ENCODE measurements at places on chromosomes 16 and 17.

- no peak for DNase-seq
These were observed 1.5 kb upstream of the PNMT start for GRCh38 chr17:39666601-39667261.

DNA sequence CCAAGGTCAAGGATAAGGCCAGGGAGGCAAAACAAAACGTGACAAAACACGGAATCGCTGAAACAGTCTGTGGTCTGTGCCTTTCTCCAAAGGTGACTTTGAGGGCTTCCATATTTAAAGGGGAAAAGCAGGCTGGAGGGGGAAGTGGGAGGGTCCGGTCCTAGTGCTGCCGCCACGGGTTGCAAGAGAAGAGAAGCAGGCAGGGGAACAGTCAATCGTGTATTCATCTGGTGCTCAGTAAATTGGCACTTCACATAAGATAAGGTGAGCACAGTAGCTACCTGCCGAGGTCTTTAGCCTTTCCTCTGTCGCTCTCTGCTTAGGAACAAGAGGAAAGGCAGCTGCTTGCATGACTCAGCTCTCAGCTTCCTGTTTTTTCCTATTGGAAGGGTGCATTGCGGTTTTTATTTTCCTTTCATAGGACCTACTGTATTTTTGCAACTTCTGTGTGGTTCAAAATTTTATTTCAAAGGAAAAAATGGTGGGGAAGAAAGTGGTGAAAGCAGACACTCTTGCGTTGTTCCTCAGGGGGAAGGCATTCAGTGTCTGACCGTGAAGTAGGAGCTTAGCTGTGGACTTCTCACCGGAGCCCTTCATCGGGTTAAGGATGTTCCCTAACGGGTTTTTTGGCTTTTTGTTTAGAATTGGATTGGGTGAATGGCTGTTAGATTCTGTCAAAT is 7.1 kb upstream of the LGALS3BP start:
- no peak for DNase-seq

DNA sequence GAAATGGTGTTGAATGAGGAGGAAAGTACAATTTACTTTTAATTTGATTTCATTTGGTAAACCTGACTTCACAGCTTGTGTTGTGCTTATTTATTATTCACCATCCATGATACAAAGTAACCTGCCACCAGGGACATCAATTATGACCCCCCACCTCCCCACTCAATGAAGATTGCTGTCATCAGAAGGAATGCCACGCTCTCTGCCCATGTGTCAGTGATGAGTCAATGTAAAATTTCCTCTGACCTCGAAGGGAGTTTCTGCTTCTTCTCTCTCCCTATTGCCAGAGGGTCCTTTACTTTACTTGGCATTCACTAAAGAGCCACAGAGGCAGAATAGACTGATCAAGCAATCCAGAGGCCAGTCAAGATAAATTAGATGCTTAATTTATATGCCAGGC is 759.7 kb downstream of the CDH11 start:
- no peak for DNase-seq

GRCh38 chr16:64542152-64542551 is 579.7 kb downstream of the CDH11 start:
- no peak for DNase-seq

DNA sequence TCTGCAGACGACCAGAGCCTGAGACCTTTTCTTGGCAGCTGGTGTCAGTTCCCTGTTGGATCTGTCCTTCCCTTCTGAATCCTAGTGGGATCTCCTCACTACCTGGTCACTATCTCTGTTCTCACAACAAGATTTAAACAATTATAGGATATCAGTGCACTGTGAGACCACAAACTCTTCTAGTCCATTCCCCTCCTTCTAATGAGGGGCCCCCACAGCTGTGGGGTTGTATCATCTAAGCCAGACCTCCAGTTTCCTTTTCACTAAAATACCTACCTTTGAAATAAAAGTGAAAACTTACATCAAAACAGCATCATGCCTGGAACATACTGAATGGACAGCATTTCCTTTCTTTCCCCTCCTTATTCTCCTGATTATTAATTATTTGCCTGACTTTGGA is 233.2 kb downstream of the PRKCA start:
- DNase-seq, result no peak

DNA sequence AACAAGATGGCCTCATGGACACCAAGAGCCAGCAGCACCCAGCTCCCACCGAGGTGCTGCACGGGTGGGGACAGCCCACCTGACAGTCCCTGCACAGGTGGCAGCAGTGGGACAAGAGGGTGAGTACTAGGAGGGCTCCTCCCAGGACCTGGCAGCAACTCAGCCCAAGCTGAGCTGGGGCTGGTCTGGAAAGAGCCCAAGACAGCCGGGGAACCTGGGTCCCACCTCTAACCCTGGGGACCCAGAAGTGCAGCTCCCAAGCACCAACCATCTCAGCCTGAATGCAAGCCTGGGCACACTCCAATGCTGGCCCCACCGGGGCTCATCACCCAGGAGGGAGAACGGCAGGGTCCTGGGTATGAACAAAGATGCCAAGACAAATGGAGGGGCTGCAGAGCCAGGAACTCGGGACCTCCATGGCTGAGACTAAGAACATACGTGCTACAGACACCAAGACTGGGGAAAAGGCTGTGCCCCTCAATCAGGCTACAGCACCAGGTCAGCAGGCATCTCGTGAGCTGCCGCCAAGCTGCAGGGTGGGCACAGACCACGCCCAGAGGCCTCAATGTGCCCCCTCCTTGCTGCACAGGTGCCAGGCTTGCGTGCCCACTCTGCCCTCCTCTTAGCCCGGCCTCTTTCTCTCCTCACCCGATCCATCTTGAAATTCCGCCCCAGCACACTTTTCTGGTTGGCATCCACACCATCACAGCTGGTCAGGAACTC is 37.5 kb upstream of the GSG1L start:
- DNase-seq, result no peak

DNA sequence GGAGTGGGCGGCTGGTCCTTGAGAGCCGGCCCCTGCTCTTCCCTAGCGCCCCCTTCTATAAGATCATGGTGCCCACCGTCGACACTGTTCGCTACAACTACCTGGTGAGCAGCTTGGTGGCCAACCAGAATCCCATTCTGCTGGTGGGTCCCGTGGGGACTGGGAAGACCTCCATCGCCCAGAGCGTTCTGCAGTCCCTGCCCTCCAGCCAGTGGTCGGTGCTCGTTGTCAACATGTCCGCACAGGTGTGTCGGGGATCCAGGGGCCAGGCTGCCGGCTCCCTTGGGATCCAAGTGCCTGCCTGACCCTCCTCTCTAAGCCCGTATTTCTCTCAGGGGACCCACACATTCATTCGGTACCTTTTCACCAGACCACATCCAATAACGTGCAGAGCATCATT is 41.4 kb upstream of the KDM6B start:
- no peak for DNase-seq

GRCh38 chr16:842061-842476 is 41.5 kb upstream of the GNG13 start:
- DNase-seq, result no peak

DNA sequence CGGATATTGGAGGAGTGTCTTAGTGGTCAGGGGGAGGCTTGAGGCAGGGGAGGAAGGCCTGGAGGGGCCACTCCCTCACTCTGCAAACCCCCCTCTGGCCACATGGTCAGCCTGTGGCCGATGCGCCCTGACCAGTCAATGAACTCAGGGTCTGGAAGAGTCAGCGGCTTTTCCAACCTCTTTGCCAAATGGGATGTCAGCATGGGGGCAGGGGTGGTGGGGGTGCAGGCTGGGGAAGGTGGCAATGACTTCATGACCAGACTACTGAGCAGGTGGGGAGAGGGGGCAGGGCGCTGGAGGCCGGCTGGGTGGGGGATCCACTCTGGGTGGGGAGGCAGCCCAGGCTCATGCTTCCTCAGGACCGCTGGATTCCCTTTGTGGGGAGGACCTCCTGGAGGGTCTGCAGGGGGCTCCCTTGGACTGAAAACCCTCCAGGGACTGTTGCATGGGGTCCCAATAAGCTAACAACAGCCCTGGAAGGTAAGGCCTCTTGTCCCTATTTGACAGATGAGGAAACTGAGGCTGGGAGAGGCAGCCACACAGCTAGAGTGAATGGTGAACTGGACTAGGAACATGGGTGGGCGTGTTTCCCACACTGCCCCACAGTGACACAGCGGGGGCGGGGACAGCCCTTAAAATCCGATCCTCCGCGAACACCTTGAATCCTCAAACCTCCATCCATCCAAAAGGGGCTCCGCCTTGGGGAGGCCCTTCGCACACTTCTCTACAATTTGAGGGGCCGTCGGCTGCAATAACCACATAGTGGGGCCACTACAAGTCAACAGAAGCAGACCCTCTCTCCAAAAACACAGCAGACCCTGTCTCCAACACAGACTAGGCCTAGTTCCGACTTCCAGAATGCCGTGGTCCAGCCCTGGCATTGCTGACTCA is 81.0 kb upstream of the TOB1 start:
- DNase-seq, result no peak

All from cortex of kidney (tissue), 1 donor.